ENCODE measurements at places on chromosomes 3 and 15. TPM values are rescaled to one million over a fixed set of nuclear protein-coding genes. Genes with fewer than 3 reads are reported as not detected.

Gene JMJD7
- total RNA-seq: 15.0 TPM

Gene IGSF10
- total RNA-seq: 0.86 TPM

Gene SCG5
- 16.9 TPM for total RNA-seq

Gene FBXO22
- total RNA-seq: 66.8 TPM

All from H1 (cell line).